ENCODE measurements at places on chromosomes 7 and 10.
A peak's percentile ranks its signal among the peaks of the same experiment; 100 is the strongest.

GRCh38 chr10:1270490-1270889, 214.3 kb downstream of the WDR37 start:
- DNase-seq = no peak

GRCh38 chr7:101553018-101553770, 75.9 kb downstream of the MYL10 start:
- no peak for DNase-seq

GRCh38 chr7:30309842-30310435, 25.5 kb downstream of the ZNRF2 start:
- no peak for DNase-seq

DNA sequence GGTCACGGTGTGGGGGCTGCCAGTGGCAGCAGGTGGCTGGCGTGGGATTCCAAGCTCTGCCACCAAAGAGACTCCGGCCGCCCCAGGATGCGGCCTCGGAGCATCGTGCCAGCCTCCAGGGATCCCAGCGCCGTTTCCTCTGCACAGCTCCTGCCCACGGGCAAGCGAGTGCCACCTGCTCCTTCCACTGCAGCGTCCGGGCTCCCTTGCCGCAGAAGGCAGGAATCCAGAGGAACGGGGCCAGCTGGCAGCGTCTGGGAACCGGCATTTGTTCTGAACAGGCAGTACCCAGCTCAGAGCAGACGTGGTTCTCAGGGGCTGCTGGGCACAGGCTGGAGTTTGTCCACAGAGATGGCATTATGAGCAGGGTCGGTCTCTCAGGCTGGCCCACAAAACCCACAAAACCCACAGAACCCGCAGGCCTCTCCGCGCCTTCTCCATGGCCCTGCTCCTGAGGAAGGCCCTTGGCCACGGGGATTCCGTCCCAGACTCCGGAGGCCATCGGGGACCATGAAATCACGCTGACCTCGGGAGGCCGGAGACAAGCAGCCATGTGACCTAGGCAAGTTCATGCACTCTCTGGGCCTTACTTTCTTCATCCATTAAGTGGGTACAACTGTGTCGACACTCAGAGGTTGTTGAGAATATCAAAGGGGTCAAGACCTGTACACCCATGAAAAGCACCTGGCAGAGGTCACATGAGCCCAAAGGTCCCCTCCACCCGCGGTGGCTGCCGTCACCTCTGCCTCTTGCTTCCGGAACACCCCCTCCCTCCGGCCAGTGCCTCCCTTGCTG, 72.1 kb upstream of the TNRC18 start:
- DNase-seq = no peak

DNA sequence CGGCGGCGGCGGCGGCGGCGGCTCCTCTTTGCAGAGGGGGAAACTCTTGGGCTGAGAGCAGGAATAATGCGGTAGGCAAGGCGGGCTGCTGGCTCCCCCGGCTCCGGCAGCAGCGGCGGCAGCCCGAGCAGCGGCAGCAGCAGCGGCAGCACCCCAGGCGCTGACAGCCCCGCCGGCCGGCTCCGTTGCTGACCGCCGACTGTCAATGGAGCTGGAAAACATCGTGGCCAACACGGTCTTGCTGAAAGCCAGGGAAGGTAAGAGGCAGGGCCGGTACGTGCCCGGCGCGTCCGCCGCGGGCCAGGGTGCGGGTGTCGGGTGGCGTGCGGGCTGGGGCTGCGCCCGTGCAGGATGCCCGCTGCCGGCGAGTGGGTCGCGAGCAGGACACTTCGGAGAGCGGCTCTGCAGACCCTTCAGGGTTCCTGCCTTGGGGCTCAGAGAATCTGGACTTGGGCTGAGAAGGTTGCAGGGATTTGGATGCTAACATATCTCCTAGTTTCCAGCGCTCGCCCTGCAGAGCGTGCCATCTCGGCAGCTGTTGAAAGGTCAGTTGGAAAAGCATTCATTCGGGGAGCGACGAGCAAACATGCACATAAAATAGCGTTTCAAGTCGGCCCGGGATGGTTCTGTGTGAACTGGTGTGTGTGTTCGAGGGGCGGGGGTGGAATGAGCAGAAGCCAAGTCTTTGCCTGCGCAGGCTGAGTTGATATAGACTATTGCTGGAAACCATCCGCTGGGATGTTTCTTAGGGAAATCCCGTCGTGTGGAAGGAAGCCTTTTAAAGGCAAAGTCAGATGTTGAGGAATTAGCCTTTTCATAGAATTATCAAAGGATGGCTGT, 562 bp downstream of the GRK5 start:
- DNase-seq = peak; percentile 43

DNA sequence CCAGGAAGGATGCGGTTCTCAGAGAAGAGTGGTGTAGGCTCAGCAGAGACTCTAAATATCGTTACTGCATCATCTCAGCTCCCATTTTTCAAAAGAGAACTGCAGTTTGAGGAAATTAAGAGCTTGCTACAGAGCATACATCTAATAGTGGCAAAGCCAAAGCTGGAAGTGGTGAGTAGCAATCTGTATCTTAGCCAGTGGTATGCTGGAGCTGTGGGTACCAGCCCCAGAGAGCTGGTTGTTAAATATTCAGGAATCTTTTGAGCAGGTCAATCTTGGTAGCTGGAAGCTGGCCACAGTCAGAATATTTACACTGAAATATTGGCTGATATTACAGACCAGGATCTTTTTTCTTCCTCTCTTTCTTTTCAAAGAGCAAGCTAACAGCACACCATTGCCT, 88.4 kb upstream of the STEAP1B start:
- no peak for DNase-seq

DNA sequence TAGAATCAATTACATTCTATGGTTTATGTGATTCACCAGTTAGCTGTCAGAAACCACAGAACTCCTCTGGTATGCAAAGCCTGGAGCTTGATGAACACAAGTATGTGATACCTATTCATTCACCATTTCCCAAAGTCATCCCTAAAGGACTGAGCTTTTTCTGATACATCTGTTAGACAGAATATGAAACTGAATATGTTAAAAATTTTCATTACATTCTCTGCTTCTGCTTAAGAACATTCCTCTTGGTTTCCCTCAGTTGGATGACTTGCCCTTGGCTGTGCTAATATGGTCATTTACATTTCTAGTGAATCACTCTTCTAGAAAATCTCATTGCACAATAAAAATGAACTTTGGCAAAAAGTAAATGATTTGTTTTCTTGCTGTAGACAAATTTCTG, 10.8 kb upstream of the PON1 start:
- DNase-seq = no peak

DNA sequence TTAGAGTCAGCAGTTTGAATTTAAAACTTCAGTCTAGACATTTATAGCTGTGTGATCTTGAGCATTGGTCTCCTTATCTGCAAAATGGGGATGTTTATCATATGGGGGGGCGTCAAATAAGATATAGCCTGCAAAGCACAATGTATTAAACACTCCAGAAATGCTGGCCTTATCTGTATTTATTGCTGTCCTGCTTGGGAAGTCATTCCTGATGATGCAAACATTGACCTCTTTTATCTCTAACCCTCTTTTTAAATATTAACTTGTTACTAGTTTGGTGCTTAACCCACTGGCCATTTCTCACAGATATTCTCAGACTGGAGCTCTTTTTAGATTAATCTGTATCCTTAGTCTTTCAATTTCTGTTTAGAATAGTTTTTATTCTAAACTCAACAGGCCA, 13.2 kb downstream of the MRPS33 start:
- no peak for DNase-seq

DNA sequence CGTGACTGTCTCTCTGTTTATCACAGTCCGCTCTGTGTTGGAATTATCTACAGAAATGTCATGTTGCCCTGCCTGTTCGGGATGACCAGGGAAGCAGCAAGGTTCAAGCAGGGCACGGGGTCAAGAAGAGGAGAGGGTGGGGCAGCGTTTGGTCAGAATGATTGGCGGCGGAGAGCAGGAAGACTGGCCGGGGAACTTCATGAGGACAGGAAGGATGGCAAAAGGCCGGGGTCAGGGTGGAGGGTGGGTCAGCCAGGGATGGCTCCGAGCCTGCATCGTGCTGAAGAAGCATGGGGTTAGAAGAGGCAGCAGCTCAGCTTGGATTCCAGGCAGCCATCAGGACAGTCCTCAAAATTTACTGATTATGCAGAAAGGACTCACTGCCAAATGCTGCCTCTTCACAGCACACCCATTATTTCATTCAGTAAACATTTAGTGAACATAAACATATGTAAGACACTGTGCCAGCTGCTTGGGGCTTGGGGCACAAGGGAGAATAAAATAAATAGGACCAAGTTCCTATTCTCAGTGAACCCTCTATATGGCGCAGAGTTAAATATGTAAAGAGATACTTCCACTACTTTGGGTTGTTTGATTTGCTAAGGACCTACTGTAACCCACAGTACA, 42.8 kb downstream of the WNT2 start:
- no peak for DNase-seq

DNA sequence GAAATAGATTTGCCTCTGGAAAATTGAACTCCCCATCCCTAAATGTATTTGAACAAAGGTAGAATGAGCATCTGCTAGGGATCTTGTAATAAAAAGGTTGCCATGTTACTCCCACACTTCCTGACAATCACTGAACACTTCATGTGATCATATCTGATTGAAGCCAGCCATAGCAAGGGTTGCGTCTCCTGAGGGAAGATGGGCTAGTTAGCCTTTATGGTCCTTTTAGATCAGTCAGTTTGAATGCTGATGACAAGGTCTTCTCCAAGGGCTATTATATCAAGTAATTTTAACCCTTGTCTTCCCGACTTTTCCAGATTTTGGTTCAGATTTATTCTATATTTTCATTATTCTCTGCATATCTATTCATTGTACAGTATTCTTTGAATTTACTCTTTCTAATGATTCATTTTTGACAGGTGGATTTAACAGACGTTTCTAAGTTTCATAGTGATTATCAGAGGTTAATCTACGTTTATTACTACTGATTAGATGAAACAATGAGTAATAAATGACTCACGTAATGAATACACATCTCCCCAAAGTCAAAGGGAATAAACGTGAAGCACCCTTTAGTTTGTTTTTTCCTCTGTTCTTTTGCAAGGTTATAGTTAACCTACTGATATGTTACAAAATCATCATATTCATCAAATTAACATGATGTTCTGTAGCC, 28.1 kb downstream of the CSGALNACT2 start:
- no peak for DNase-seq

GRCh38 chr7:152014722-152015121, 10.8 kb upstream of the GALNT11 start:
- no peak for DNase-seq

All from activated CD4-positive, alpha-beta T cell treated with anti-CD3 and anti-CD28 coated beads, Interleukin-2, amount 50 U/mL, for 48 hours (primary cell).